Fibroblast of the aortic adventitia (primary cell): ENCODE measurements at places on chromosomes 5 and 9. TPM values are rescaled to one million over a fixed set of nuclear protein-coding genes. Genes with fewer than 3 reads are reported as not detected.

COL5A1 gene
- 171 and 188 TPM in 2 replicates for total RNA-seq

SMC2 gene
- 13.4 and 70.3 TPM in 2 replicates for total RNA-seq

OTULINL gene
- total RNA-seq, result 0.33 and 1.6 TPM in 2 replicates

PTTG1 gene
- total RNA-seq, result 107 and 154 TPM in 2 replicates

CBY3 gene
- not detected in 2 replicates for total RNA-seq

UNC5A gene
- total RNA-seq, result not detected in 2 replicates

SOHLH1 gene
- not detected in 2 replicates for total RNA-seq

PKN3 gene
- total RNA-seq, result 1.2 and 3.6 TPM in 2 replicates

DNA sequence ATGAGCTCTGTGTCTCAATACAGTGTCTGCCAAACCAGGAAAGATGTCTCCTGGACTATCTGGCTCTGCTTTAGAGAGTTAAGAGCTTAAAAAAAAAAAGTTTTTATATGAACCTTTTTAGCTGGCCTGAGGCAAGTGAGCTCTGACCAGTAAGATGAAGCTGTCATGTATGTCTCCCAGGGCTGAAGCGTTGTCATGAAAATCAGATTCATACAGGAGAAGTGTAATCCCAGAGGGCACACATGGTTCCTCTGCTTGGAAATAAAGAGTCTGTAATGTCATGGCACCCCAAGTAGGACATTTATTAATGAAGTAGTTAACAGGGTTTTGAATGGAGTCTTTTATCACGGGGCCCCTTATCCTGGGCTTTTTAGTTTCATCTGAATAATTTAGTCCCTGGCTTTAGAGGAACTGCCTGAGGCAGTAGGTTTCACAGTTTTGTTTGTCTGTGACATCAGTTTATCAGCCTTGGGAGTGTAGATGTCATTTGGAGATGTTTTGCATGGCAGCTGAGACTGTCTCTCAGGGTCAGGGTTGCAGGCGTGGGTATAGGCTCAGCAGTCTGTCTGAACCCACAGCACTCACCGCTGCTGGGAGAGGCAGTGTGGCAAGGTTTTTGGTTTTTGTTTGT is 223.3 kb downstream of the DIRAS2 start:
- DNase-seq, result no peak

DNA sequence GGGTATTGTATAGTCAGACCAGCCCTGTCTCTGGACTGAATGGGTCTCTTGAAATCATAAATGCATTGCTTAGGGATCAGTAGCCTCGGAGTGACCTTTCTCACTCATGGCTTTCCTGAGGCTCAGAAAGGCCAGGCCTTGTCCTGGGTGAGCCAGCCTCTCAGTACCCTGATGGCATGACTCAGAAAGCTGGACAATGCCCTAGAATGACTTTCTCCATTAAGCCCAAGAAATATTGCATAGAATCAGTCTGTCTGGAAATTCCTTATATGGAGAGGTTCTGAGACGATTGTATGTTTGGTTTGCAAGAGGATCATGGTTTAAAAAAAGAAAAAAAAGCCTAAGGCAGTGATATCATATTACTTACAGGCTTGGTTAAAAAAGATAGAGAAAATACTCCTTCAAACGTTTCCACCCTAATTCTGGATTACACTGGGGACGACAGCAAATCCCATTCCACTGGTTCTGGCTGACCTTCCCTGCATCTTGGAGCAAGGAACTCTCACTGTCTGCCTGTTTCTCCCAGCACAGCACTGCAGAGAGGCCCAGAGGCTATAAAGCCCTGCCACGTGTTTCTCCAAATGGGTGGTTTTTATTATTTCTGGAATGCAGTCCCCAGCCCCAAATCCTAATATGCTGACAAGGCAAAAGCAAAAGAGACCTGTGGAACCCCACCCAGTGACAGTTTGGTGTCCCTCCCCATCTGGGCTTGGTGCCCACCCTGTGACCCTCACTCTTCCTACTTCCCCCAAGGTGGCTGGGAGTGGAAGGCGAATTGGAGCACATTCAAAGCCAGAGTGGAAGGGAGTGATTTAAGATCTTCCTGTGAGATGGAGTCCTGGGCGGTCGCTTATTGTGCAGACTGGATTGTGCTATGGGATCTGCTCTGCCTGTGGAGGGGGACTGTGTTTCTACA is 34.4 kb downstream of the MAP1B start:
- DNase-seq, result peak; percentile 96

- DNase-seq, result no peak
Measured at GRCh38 chr5:15243301-15244020, 256.5 kb upstream of the FBXL7 start.

GRCh38 chr5:78108564-78108963 is 185.9 kb downstream of the AP3B1 start:
- DNase-seq, result no peak

GRCh38 chr5:16457451-16457850 is 8.1 kb downstream of the ZNF622 start:
- no peak for DNase-seq

GRCh38 chr5:173878224-173878967 is 9.8 kb upstream of the CPEB4 start:
- DNase-seq, result no peak

DNA sequence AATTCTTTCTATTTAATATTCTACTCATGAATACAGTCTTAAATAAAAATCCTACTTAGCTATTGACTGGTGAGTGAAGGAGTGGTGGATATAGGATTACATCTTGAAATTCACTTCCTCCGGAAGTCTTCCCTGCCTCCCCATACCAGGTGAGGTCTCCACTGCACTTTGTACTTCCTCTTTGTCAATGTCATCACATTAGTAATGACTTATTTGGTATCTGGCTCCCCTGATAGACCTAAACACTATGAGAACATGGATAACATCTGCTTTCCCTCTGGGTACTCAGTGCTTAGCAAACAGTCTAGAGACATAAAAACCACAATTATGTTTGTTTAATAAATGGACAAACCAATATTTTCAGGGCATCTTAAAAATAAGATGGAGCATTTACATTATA is 532.1 kb downstream of the PDE4D start:
- no peak for DNase-seq

DNA sequence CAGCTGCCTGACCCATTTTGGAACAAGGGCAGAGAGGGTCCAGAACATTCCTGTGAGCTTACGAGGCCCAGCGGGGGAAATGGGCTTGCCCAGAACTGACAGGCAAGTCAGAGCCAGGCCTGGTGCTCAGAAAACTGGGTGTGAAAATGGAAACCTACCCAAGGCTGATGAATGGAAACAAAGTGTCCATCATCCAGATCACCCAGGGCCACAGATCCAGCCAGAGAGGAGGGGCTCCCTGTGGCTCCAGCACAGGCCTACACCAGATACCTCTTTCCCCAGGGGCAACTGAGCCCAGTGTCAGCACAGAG is 3.1 kb downstream of the CLTB start:
- peak; percentile 64 for DNase-seq

DNA sequence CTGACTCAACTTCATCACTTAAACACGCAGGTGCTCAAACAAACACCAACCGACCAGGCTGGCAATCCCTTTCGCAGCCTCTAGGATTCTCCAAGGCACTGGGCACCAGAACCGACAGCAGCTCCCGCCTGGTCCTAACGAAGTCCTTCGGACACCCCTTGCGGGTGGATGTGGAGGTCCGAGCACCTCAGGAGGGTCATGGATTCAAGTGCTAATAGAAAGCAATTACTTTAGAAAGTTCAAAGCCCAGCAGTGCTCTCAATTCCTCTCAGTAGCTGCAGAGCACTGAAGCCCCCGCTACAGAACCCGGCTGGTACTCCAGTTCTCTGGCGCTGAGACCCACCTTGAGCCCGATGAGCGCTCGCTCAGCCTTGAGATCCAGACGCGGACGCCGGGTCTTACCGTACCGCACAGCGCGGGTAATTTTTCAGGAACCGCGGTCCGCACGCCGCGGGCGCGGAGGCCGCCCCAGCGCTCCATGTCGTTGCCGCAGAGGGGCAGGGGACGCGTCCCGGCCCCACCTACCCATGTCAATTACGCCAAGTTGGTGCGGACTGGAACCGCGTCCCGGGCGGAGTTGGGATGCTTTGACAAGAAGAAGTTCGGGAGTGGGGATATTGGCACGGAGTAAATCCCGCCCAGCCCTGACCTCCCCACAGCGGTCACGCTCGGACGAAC is 638 bp downstream of the MARCHF3 start:
- peak; percentile 70 for DNase-seq

DNA sequence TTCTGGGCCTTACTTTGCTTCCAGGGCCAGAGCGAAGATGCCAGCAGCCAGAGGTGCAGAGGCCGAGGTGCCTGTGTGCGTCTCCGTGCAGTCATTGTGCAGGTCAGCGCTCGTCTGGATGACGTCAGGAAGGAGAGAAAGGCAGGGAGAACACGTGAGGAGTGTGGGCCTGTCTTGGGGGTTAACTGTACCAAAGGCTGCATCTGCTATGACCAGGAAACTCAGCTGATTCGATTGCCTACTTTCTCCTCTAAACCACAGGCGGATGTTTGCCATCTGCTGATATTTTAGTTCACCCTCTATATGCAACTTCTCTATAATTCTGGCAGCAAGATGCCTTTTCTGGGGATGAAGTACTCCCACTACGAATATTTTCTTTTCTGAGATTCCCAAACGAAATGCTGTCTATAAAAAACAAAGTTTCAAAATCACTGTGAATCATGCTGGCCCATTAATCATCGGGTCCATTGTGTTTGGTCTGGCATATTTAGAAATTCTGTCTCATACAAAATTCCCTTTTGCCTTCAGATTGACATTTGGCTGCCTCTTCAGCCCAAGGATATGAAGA is 24.8 kb downstream of the PCSK1 start:
- DNase-seq, result peak; percentile 93

DNA sequence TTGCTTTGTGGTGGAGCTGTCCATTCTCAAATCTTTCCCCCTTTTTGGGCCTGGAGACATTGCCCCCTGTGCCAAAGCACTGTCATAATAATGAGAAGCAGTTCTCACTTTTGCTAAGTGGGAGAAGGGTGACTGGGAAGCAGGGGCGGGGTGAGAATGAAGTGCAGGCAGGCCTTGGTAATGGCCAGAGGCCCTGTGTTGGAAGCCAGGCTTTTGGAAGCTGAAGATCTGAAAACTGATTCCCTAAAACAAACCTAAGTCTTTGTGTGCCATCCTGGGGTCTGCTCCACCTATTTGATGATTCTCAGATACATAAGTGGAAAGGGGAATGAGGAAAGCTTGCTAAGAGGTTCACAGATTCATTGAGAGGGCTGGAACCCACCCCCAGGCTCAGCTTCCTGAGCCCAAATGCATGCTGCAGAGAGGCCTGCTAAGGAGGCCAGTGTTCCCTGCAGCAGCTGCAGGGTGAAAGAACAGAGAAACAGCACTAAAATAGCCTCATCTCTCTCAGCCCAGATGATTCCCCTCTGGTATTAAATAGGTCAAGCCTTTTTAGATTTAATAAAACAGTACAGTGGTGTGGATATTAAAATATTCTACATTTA is 75.0 kb downstream of the NSG2 start:
- no peak for DNase-seq

- DNase-seq, result peak; percentile 69
Measured at GRCh38 chr9:76115396-76115795, 224.9 kb downstream of the PCSK5 start.

GRCh38 chr5:117475919-117476318 is 901.3 kb upstream of the SEMA6A start:
- no peak for DNase-seq

DNA sequence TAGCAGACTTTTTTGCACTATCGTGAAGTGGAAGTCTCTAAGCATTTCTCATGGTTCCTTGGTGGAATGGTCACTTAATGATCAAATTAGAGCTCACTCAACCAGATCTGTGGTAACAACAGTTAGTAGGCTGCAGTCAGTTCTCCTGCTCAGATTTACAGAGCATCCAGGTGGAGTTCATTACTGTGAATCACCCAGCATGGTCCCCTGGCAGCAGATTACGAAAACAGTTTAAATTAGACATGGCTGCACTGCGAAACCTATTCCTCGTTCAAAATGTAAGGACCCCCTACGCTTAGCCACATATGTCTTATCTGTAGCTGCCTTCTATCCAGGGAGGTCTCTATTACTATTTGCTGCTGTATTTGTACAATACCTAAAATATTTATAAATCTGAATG is 823.6 kb upstream of the ARRDC3 start:
- no peak for DNase-seq

DNA sequence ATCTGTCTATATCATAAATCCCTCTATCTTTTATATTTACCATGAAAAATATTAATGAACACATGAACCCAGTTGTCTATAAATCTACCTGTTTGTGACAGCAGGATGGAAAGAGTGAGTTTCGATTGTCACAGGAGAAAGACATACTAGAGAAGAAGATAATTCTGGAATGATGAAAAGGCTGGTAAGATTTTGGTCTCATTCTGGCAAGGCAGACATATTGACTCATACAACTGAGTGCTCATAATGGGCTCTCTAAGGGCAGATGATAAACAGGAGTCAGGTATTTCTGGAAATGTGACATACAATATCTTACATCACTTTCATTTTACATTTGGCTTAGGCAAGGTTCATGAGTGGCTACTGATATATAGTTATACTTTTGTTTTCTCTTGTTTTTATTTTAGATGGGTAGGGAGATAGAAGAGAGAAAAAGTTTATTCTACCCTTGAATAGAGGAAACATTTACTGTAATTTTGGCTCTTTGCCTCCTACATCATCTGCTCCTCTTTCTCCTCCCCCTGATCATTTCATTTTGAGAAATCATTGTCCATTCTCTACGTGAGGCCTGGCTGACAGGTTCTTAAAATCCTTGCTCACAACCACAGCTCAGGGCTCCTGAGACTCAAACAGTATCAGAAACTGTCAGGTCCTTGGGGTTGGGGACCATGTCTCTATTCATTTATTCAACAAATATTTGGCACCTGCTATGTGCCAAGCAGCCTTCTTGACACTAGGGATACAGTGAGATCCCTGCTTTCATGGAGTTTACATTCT is 14.4 kb downstream of the ELOVL7 start:
- DNase-seq, result no peak

DNA sequence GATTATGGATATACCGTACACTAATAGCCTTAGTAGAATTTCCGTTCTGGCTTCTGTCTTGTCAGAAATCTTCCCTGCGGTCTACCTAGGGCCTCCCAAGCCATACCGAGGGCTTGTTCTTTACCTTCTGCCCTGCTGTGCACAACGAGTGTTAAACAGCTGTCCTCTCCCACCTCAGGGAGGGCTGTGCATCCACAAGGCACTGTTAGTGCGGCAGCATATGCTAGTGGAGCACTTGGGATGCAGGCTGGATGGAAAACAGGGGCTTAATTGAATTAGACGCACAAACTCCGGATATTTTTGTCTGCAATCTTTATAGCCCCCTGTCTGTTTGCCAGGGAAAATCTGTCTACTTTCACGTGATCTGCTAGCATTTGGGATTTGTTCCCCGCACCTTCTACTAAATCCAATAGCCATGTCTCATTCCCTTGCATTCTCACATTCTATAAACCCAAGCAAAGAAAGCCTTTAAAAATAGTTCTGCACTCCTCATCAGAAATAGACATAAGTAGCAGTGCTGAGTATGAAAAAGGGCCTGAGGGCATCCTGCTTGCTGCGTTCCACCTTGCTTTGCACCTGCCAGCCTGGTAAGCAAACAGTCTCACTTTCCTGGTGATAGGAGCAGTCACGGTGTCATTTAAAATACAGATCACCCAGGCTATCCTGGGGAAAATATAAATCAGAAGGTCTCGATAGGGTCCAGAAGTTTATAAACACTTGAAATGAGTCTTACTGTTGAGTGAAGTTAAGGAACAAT is 382.6 kb downstream of the RASEF start:
- no peak for DNase-seq
